CD4-positive, alpha-beta T cell treated with Interleukin-2 at 100 ng/mL for 4 hours (primary cell): ENCODE measurements at places on chromosomes 7 and 10.

GRCh38 chr7:121123032-121123431 is 134.5 kb downstream of the CPED1 start:
- DNase-seq, result no peak

- DNase-seq, result peak; percentile 95
These were observed 1.7 kb upstream of the GIMAP8 start for GRCh38 chr7:150448789-150449147.

GRCh38 chr10:102616066-102616770 is 28.1 kb upstream of the TRIM8 start:
- DNase-seq, result no peak

- DNase-seq, result no peak
These were observed 2.5 kb downstream of the SLC25A28 start for GRCh38 chr10:99617696-99618095.

GRCh38 chr10:128077155-128077875 is 48.9 kb downstream of the MKI67 start:
- DNase-seq, result no peak

- no peak for DNase-seq
These were observed 181.3 kb upstream of the ADO start for GRCh38 chr10:62623223-62623622.

- DNase-seq, result no peak
These were observed 20.5 kb upstream of the DMTF1 start for GRCh38 chr7:87131771-87132170.

GRCh38 chr7:157564517-157565177 is 227.8 kb downstream of the DNAJB6 start:
- DNase-seq, result no peak

DNA sequence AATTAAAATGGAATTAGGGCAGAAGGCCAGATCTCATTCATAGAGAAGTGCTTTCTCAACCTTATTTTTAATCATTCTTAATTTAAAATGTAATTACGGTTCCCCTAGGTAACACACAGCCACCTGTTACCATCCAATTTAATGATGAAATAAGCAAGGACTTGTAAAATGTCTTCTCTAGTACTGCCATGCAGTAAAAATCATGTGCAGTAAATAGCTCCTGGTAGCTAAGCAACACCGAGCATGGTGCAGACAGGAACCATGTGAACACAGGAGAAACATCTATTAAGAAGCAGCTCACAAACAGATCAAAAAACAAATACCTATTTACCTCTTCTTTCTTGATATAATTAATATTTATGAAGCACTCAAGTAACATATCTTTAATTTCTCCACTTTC is 15.1 kb downstream of the NCAPG2 start:
- DNase-seq, result no peak

DNA sequence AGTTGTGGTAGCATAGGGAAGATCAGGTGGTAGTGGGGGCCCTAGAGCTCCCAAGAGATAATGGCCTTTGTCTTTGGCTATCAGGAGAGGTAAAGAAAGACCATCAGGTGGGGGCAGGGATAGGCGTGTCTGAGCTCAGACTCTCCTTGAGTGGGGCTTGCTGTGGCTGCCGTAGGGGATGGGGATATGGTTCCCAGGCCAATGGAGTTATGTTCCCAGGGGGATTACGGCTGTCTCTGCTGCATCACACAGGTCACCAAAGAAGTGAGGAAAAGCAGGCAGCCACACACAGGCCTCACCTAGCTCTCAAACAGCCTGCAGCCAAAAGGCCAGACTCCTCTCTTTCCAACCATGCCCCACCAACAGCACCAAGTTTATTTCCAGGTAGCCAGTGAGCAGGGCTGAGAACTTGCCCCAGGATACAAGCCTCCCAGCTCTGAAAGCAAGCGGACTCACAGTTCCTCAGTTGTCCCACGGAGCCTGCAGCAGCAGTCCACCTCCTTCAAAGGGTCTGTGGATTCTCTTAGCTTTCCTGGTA is 37.6 kb upstream of the C1QL3 start:
- no peak for DNase-seq

- no peak for DNase-seq
These were observed 39.8 kb downstream of the SEM1 start for GRCh38 chr7:96669812-96670211.

GRCh38 chr10:115065801-115066200 is 27.4 kb upstream of the ATRNL1 start:
- DNase-seq, result no peak

- no peak for DNase-seq
These were observed 262.8 kb downstream of the DGKB start for GRCh38 chr7:14639801-14640200.

DNA sequence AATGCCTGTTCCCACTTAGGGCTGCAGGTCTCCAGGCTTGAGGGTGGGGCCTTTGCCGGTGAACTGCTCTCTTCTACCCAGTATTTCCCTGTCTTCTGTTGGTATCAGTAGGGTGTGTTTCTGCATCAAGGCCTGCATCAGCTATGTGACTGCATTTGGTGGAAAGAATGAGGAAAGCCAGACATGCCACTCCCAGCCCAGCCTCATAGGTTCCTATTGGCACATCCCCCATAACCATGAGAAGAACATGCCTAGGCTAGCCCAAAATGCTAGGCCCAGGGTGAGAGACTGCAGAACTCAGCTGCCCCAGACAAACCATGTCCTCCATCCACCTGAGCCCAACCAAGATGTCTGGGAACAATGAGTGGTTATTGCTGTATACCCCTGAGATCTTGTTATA is 380.3 kb upstream of the ADARB2 start:
- no peak for DNase-seq

- no peak for DNase-seq
These were observed 164.4 kb downstream of the RGS10 start for GRCh38 chr10:119377958-119378736.

- DNase-seq, result no peak
These were observed 105.8 kb downstream of the SEMA3A start for GRCh38 chr7:84088802-84089201.

DNA sequence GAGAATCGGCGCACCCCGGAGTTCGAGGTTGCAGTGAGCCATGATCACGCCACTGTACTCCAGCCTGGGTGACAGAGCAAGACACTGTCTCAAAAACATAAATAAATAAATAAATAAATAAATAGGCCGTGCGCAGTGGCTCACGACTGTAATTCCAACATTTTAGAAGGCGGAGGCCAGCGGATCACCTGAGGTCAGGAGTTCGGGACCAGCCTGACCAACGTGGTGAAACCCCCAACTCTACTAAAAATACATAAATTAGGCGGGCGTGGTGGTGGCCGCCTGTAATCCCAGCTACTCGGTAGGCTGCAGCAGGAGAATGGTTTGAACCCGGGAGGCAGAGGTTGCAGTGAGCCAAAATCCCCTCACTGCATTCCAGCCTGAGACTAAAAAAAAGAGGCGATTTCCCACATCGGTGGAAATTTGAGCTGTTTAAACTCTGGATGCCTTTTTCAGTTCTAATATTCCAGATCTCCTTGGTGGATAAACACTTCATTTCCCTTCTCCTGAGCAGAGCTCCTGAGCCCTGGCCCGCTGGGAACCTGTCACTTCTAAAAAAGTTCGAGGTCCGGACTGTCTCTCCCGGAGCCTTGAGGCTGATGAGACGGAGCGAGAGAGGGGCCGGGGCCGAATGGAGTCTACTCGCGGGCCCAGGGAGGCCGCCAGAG is 2.0 kb upstream of the NFKB2 start:
- DNase-seq, result no peak

- DNase-seq, result peak; percentile 31
These were observed 35.3 kb upstream of the IFRD1 start for GRCh38 chr7:112414855-112415490.

- no peak for DNase-seq
These were observed 7.9 kb downstream of the GJD4 start for GRCh38 chr10:35613107-35613440.

- no peak for DNase-seq
These were observed 527.1 kb upstream of the CELF2 start for GRCh38 chr10:10490581-10490980.

DNA sequence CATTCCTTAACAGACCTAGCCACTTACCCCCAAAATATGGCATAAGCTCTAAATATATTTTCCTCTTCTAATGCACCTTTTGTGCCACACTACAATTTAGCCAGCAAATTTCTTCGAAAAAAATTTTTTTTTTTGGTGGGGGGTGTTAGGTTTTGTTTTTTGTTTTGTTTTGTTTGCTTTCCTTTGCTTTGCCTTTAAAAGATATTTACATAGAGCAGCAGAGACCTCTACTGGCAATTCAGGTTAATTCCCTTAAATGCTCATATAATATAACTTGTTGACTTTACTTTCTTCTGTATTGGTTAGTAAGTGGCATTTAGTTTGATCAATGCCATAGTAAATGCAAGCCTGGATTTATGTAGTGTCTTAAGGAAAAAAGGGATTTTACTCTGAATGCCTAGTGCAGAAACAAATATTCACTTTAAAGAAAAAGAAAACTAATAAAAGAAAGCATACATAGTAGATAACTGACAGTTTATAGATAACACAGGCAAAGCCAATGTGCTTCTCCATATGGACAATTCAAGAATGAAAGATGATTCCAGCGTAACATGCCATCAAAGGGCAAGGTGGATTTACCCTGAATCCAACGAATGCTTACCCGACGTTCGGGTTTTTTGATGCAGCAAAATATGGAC is 1250.6 kb downstream of the GATA3 start:
- DNase-seq, result peak; percentile 11

DNA sequence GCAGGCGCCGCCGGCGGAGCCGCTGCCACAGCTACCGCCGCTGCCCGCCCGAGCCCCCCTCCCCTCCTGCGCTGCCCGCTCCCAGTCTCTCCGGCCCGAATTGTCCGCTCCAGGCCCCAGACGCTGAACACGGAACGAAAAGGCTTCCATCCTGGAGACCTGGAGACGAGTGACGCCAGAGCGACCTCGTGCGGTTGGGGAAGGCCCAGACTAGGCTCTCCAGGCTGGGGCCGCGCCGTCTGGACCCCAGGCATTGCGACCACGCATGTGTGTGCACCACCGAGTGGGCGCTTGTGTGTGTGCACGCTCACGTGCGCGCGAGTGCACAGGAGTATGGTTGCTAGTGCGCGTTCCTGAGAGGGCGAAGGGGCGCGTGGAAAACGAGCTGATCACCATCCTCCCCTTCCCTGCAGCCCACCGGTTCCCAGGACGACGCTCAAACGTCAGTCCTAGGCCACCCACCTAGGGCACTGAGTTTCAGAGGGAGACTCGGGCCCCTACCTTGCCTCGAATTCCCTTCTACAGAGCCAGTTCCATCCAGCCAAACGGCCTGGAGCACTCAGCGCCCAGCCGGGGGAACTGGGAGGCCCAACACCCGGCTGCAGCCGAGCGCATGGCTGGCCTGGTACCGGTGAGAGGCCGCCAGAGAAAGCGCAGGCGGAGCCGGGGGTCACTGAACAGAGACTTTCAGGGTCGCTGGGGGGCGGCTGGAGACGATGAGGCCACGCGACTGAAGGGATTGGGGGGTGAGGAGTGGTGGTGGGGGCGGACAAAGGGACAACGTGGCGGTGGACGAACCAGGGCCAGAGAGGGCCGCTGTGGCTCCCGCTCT is 11.6 kb downstream of the LBX1 start:
- no peak for DNase-seq

- peak; percentile 51 for DNase-seq
These were observed 45.8 kb upstream of the PRSS58 start for GRCh38 chr7:142303650-142304049.

DNA sequence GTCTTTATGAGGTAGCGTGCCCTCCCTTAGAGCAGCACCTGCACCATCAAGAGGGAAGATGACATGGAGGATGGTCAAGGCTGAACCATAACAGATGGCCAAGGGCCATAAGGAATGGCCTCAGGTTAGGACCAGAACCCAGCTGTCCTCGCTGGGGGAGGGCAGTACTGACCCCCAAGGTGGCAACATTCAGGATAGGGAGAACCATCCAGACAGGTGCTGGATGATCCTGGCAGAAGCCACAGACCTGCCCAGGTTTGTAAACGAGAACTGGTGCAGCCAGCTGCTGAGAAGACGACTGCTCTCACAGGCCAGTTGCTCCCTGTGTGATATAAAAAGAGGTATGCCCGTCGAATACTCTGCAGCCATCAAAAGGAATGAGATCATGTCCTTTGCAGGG is 320.4 kb downstream of the GLRX3 start:
- no peak for DNase-seq

DNA sequence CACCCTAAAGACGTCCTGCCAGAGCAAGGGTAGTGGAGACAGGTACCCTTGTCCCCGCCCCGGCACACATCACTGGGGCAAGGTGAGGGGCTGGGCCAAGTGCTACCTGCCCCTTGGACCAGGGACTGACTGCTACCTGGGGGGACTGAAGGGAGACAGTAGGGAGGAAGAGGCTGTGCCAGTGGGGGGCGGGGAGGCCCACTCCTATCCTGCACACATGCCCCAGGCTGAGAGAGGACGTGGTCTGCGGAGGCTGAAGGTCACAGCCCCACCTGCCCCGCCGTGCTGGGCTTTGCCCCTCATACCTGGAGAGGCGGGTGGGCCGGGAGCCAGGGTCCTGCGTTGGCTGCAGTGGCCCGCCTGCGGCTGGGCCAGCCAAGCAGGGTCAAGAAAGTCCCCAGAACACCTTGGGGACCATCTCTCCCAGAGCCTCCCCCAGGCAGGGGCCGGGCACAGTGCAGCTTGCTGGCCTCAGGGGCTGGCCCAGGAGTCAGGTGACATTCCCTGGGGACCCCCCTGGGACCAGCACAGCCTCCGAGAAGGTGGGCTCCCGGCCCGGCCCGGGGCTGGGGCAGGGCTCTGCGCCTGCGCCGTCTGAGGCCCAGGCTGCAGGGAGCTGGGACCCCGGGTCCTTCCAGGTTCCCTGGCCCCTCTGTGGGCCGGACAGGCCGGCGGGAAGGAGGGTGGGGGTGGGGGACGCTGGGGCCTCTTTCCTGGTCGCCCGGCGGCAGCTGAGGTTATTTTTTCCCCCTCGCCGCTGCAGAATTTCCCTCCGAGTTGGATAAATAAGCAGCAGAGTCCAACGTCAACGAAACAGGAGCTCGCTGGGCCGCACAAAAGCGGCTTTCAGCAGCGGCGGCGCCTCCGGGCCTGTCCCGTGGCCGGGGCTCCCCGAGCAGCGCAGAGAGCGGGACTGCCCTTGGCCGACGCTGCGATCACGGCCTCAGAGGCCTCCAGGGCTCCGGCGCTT is 9.8 kb upstream of the FZD9 start:
- DNase-seq, result no peak

- DNase-seq, result no peak
These were observed 19.7 kb downstream of the DNAJC12 start for GRCh38 chr10:67818323-67818722.

DNA sequence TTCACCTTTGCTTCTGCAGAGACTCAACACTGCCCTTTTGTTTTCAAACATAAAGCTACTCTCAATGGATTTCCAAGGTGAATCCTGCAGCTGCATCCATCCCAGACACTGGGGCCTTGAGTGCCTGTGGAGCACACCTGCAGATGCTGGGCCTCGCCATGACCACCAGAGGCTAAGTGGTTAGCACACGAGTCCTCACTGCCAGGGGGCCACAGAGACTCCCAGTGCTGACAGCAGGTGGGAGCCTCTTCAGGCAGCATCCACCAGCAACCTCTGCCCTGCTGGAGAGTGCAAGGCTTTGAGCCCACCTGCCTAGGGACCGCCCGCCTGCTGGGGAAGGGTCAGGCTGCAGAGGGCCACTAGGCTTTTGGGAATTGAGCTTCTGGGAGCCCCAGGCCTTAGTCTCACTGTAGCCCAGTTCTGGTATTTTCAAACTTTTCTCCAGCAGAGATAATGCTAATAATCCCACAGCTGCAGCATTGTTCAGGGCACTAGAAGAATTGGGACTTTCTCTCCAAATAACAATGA is 9.4 kb upstream of the HPS1 start:
- DNase-seq, result no peak

- no peak for DNase-seq
These were observed 87.8 kb downstream of the TBXAS1 start for GRCh38 chr7:139916717-139917395.

GRCh38 chr10:60964257-60965235 is 20.6 kb upstream of the RHOBTB1 start:
- peak; percentile 59 for DNase-seq
